HAP-1 (cell line): ENCODE measurements at places on chromosomes 5 and 9.

- DNase-seq, result no peak
Observed at GRCh38 chr9:92463984-92464383, 18.3 kb downstream of the ASPN start.

GRCh38 chr5:100852988-100853449 is 50.1 kb downstream of the ST8SIA4 start:
- no peak for DNase-seq

- DNase-seq, result no peak
Observed at GRCh38 chr9:114898741-114899140, 31.6 kb downstream of the TNFSF8 start.

GRCh38 chr9:134365791-134366222 is 39.6 kb downstream of the RXRA start:
- no peak for DNase-seq

- no peak for DNase-seq
Observed at GRCh38 chr9:98867429-98868168, 60.1 kb downstream of the GALNT12 start.

GRCh38 chr9:466747-467146 is 252.1 kb downstream of the DOCK8 start:
- DNase-seq, result no peak
